ENCODE measurements at places on chromosomes 6 and 20.

DNA sequence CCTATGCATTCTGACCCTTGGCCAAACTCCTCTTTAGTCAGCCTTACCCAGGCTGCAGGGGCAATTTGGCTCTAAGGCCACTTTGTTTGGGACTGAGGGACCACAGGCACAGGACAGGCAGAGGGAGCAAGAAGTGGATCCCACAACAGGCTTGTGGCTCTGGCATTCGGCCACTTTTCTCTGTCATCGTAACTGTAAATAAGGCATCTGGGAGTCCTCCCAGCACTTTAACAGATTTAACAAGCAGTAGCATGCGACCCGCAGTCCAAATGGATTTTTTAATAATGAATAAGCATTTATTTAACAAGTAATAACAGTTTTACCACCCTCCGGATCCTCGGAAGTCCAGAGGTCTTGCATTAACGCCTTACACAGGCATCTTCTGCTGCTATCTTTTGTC is 16.1 kb upstream of the CDH22 start:
- DNase-seq = no peak

- DNase-seq = no peak
These were observed 735.7 kb downstream of the QKI start for GRCh38 chr6:164150232-164150631.

- DNase-seq = no peak
These were observed 195.7 kb downstream of the TASP1 start for GRCh38 chr20:13442986-13443385.

DNA sequence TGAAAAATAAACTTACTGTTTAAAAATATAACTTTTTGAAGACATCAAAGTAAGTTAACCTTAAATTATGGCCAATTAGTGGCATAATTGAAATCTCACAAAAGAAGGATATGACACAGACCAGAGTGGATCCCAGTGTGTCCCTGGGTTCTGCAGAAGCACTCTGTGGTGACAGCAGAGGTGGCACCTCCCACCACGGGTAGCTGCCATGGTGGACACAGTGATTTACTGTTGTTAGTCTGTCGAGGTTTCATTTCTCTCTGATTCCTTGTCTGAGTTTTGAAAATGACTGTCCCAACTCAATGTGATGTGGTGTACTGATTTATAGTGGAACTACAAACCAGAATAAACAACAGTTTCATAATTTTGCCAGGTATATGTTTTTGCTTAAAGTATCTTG is 76.5 kb downstream of the TULP4 start:
- DNase-seq = no peak

DNA sequence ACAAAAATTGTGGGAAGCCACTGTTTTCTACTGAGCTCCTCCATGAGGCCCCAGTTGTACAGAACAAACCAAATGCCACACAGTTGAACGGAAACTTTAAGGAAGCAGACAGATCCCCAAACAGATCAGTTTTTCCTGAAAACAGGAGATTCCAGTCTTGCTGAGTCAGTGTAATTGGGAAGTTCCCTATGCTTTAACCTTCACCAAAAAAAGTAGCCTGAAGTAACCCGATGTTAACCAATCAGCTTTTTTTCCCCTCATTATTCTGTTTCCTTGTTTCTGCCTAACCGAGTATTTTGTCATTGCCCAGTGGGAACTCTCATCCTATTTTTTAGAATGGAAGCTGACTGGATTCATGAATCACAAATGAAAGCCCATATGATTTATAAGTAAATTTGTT is 36.7 kb downstream of the MARCKS start:
- DNase-seq = no peak

- DNase-seq = no peak
These were observed 50.2 kb downstream of the IYD start for GRCh38 chr6:150418827-150419594.

DNA sequence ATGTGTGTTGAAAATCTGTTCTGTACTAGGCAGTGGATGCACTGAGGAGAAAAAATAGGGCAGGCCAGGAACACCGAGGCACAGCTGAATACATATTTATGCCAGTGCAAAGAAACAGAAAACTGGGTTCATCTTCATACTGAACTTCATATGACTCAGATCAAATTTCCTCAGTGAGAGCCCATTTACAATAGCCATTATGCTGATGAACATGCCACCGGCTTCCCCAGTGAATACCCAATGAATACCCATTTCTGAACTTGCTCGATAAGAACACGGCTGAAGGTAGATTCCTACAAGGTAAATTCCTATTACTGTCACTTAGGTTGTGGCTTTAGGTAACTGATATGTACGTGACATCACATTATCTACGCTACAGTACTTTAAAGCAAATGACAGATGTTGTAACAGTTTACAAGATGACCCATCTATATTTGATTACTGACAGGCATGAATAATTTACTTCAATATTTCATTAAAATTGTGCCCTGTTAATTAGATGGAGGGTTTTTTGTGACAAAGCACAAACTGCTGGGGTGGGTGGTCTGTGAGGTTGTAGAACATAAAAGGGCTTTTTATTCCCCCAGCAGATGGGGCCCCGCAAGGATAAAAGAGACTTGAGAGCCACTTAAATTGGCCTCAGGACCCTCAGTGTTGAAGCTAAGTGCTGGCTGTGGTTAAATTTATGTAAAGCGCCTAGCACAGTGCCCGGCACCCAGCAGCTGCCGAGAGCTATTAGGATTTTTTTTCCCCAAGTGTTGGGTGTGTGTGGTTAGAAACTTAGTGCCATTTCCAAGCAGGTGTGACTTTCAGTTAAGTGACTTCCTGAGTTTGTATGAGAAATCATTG is 264.5 kb downstream of the CD83 start:
- no peak for DNase-seq

GRCh38 chr6:112906726-112907125 is 559.6 kb downstream of the RFPL4B start:
- no peak for DNase-seq

DNA sequence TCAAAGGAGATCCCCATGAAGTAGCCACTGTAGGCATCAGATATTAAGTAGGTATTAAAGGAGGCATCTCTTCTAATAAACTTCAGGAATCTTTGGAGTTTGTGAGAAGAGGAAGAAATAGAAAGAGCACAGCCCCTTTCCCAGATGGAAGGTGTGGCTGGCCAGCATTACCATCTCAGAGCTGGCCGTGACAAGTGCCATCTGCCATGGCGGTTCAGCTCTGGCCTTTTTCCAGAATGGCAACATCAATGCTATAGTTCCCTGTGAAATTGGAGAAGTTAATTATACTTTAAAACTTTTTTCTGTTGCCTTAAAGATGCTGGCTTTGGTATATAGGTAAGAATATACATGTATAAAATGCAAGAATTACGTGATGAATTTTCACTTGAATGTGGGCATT is 51.9 kb upstream of the MCUR1 start:
- no peak for DNase-seq

DNA sequence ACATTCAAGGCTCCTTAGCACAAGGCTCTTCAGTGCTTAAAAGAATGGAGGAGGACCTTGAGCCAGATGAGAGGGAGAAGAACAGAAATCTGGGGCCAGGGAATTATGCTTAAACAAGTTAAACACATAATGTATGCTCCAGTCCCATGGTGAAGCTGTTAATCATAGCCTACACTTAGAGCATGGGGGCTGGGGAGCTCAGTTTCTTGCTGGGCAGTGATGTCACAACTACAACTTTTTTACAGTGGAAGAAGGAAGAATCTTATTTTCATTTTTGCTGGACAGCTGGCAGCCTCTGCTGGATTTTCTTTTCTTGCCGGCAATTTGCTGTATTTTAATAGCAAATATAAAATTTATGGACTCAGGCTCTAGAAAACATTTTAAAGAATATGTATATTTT is 432.5 kb downstream of the CD109 start:
- no peak for DNase-seq

DNA sequence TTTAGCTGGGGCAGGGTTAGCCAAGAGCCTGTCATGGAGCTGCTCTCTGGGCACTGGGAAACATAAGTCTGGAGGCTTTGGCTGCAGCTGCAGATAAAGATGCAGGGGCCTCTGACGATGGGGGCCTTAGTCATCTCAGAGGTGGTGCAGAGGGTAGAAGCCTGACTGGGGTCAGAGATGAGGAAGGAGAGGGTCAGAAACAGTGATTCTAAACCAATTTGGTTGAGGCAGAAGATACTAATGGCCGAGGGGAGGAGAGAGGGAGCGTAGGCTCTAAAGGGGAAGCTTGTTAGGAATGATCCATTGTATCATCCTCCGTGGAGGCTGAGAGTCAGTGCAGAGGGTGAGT is 33.8 kb downstream of the PLEKHG1 start:
- no peak for DNase-seq

DNA sequence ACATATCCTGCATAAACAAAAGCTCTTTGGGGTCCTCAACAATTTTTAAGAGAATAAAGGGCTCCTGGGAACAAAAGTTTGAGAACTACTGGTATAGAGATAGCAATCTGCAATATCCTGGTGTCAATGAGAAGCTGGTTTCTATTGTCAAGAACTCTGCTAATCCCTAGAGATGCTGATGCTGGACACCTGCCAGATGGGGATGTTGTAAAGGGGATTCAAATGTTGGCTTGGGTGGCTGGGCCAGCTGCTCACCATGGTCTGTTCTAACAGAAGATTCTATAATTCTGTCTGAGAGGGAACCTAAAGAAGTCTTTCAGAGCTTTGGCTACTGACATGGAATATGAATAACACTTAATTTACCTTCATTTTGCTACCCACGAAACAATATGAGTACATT is 137.8 kb downstream of the BTBD9 start:
- no peak for DNase-seq

GRCh38 chr20:3716195-3716834 is 3.9 kb upstream of the SIGLEC1 start:
- no peak for DNase-seq

GRCh38 chr6:167292301-167293087 is 1.4 kb downstream of the UNC93A start:
- no peak for DNase-seq

GRCh38 chr6:151690303-151690702 is 117.2 kb upstream of the ESR1 start:
- no peak for DNase-seq

DNA sequence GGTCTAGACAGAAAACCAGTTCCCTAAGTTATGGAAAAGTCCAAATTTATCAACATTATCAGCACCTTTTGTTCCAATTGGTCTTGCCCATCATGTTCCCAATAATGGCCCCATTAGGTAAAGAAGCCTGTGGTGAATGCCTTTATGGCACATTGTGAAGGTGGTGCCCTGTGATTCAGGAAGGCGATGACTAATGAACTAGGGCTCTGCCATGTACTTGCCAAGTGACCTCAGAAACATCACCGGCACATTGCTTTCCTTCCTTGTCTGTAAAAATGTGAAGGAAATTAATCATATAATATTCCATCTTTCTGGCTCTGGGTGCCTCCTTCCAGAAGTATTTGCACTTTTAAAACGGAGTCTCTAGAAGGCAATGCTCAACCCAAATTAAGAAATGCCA is 132.3 kb downstream of the UNC5CL start:
- no peak for DNase-seq

GRCh38 chr6:2876210-2877056 is 26.7 kb downstream of the SERPINB9 start:
- no peak for DNase-seq

DNA sequence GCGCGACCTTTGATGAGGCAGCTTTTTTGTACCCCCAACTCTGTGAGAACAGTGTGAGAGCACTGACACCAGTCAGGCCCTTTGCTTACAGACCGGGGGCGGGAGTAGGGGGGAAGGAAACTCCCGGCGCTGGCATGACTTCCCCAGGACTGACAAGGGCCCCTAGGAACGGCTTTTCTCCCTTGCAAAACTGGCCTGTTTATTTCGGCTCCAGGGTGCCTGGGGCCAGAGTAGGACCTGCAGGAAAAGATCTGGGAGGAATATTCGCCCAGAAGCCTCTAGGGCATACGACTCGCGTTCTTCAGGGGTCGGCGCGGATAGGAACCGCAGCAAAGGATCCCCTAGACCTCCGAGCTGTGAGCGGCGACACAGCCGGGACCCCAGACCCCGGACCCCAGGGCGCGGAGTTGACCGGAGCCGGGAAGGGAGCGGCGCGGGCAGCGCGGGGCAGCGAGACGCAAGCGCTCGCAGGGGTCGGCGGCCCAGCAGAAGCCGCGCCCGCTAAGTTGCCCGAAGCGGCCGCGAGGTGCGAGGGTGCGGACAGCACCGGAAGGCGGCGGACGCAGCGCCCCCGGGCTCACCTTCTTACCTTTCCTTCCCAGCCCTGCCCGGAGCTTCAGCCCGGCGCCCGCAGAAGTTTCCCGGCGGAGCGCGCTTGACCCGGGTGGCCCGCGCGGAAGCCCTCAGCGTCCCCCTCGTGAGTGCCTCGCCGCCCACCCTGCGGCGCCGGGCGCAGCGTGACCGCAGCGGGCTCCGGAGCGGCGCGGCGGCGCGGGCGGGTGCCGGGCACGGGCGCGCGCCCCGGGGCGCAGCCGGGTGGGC is at the start of gene POPDC3:
Gene POPDC3, minus strand, starts transcription at position 771 of the 822 bp plus-strand sequence. CDS start 18,105 bp downstream, outside the sequence.
- DNase-seq = no peak

- no peak for DNase-seq
These were observed 280.3 kb upstream of the JARID2 start for GRCh38 chr6:14965424-14966075.

Measured in stimulated activated CD4-positive, alpha-beta T cell treated with anti-CD3 and anti-CD28 coated beads, Interleukin-1b, Interleukin-23, amount 100 ng/mL, for 1 hour (primary cell).